Activated T-helper 2 cell treated with anti-CD3 and anti-CD28 coated beads, Interferon-gamma antibody, Interleukin-2, Interleukin-4, amounts not matched to agents 10 μg/mL and 5 μg/mL and 100 μg/mL, durations not matched to agents 14 hours and 24 hours and 36 hours (primary cell): ENCODE measurements at places on chromosomes 1 and 21.

DNA sequence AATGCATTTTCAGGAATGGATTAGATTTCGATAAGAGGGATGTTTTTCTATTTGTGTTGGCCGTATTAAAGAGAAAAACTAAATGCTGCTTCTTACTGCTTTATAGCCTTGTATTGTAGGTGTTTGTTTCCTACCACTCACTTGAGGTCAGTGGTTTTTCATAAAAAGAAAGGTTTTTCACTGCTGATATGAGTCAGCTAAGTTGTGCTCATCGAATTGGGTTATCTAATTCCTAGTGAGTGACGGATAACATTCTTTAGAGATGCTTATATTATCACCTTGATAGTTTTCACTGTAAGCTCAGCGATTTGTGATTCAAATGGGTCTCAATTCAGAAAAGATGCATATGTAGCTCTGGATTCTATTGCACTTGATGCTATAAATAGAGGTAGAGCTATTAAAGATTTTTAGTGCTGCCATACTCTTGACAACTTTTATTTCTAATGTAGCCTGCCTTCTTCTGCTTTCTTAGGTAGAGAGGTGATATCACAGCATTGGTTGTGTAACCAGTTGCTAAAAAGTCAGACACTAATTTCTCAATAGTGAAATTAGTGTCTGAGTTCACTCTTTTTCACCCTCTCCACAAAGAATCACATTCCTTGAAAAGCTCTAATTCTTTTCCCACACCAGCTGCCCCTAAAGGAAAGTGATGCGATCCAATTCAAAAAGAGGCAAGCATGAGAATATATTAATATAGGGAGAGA is 180.0 kb downstream of the RASAL2 start:
- H3K4me1 ChIP-seq, result peaks cover 13% of the 10 kb centered on the region
- no peak overlapping the region for H3K4me3 ChIP-seq
- H3K27me3 ChIP-seq, result no peaks in the 10 kb centered on the region
- DNase-seq, result no peak
- H3K36me3 ChIP-seq, result no peaks in the 10 kb centered on the region

GRCh38 chr1:65255656-65256050 is 53.7 kb upstream of the DNAJC6 start:
- peaks cover 39% of the 10 kb centered on the region for H3K27me3 ChIP-seq
- H3K27ac ChIP-seq, result no peak overlapping the region
- H3K4me3 ChIP-seq, result peak overlapping the region; percentile 23
- H3K4me1 ChIP-seq, result peaks cover 20% of the 10 kb centered on the region

DNA sequence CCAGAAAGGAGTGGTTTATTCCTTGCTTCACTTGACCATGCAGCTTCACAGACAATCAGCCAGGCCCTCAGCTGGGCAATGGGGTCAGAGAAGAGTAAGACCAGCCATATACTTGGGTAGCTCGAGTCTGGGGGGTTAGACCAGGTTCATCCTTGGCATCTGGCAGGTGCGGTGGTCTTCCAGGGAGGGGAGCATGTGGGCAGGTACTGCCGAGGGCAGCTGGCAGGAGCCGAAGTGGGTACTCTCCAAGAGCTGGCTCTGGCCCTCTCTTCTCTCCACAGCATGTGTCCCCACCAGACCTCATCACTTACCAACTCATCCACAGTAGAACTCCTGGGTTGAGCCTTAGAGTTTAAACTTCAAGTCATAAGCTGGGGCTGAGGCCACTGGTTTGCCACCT is 156.8 kb downstream of the FOXD2 start:
- no peaks in the 10 kb centered on the region for H3K36me3 ChIP-seq
- no peak overlapping the region for H3K27ac ChIP-seq
- H3K27me3 ChIP-seq, result peaks cover 17% of the 10 kb centered on the region
- H3K4me1 ChIP-seq, result no peaks in the 10 kb centered on the region

DNA sequence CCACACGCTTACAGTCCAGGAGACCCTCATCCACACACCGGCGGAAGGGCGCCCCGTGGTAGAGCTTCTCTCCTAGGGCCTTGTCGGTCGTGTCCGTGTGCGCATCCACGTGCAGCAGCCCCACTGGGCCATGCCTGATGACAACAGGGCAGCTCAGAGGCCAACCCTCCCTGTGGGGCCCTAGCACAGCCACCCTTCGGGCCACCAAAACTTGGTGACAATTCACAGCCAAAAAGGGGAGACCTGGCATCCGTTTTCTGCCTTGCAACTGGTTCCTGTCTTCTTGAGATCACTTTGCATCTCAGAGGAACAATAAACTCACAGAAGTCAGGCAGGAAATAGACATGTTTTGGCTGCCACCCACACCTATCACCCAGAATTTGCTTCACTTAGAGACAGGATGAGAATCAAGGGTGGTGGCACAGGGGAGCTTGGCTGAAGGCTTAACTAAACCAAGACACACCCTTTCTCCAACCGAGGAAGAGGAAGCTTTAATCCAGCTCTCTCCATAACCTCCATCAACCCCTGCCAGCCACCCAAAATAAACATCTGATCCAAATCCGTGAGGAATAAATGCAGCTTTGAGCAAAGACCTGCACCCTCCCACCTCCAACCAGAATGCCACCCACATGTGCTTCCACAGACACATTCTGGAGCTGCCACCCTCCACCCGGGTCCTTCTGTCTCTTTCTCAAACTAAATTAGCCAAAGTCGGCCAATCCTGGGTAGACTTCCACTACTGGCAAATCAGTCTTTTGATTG is 5.7 kb downstream of the AGMAT start:
- no peaks in the 10 kb centered on the region for H3K27me3 ChIP-seq
- H3K27ac ChIP-seq, result peak overlapping the region; percentile 93
- peak overlapping the region; percentile 56 for H3K4me3 ChIP-seq
- peaks cover 30% of the 10 kb centered on the region for H3K4me1 ChIP-seq
- peaks cover 46% of the 10 kb centered on the region for H3K36me3 ChIP-seq

DNA sequence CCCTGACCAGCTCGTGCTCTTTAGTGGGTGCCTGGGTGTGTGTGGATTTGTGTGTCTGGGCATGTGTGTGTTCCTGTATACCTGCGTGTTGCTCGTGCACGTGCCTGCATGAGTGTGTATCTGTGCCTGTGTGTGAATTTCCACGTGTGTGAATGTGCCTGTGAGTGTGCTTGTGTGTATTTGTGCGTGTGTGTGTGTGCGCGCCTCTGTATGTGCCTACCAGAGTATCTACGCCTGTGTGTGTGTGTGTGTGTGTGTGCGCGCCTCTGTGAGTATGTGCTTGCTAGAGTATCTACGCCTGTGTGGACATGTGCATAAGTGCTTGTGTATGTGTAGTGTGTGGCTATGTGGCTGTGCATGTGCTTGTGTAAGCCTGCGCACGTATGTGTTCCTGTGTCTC is 691 bp upstream of the SELENBP1 start:
- H3K36me3 ChIP-seq, result no peaks in the 10 kb centered on the region
- H3K4me1 ChIP-seq, result no peaks in the 10 kb centered on the region
- no peak overlapping the region for H3K4me3 ChIP-seq
- peaks cover 6% of the 10 kb centered on the region for H3K27me3 ChIP-seq
- no peak for DNase-seq

GRCh38 chr21:45583831-45584509 is 41.7 kb upstream of the SLC19A1 start:
- no peak overlapping the region for H3K4me3 ChIP-seq
- no peak for DNase-seq
- H3K27me3 ChIP-seq, result peaks cover 18% of the 10 kb centered on the region
- no peak overlapping the region for H3K27ac ChIP-seq
- no peaks in the 10 kb centered on the region for H3K36me3 ChIP-seq

DNA sequence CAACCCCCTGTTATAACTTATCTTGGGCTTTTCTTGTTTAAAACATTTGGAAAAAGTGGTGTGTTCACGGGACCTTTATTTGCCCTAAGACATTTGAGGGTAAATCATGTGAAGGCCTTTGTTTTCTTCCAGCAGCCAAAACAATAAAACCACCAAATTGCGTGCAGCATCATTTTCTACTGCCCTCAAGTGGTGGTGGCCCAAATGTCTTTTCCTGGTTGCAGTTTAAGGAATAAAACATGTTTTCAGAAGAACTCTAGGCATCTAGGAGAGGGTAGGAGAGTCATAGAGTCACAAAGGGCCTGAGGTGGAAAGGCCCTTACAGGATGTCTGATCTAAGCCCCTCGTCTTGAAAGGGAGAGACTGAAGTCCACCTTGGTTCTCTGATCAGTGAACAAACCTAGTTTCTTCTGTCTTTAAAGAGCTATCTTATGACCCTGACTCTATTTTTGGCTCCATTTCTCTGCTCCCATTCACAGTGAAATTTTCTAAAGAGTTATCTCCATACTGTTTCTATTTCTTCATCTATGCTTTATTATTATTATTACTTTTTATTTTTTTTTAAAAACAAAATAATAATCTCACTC is 16.0 kb upstream of the EPS15 start:
- H3K4me1 ChIP-seq, result peaks cover 20% of the 10 kb centered on the region
- DNase-seq, result no peak

- peaks cover 38% of the 10 kb centered on the region for H3K4me1 ChIP-seq
- no peak overlapping the region for H3K27ac ChIP-seq
- peaks cover 14% of the 10 kb centered on the region for H3K27me3 ChIP-seq
Observed at GRCh38 chr1:116131170-116131569, 20.0 kb downstream of the MAB21L3 start.

DNA sequence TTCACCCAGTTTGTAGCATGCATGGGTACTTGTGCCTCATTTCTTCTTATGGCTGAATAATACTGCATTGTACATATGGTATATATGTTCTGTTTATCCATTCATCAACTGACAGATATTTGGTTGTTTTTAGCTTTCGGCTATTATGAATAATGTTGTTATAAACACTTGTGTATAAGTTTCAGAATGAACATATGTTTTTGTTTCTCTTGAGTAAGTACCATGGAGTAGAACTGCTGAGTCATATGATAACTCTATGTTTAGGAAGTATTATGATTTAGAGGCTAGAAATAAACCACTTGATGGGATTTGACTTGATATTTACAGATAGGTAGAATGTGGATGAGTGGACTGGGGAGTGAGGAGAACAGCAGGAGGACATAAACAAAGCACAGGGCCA is 48.6 kb downstream of the WNT2B start:
- no peak overlapping the region for H3K27ac ChIP-seq
- DNase-seq, result no peak
- peaks cover 4% of the 10 kb centered on the region for H3K4me1 ChIP-seq
- no peak overlapping the region for H3K4me3 ChIP-seq

DNA sequence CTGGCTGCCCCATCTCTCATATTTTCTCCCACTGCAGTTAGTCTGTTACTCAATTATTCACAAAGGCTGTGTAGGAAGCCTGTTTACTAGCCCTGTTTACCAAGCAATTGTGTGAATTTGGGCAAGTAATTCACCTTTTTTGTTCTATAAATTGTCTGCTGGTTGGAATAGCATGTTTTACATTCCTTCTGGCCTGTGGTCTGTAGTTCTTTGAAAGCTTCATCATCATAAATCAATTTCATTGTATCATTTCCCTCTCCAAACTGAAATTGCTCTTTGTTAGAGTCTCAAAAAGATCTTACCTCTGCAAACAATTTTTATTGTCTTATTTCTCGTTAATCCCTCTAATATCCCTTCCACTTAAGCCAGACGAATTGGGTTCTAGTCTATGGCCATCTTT is 1059.5 kb upstream of the ADGRL4 start:
- no peaks in the 10 kb centered on the region for H3K4me1 ChIP-seq
- H3K27ac ChIP-seq, result no peak overlapping the region
- DNase-seq, result no peak
- no peaks in the 10 kb centered on the region for H3K27me3 ChIP-seq
- no peak overlapping the region for H3K4me3 ChIP-seq
- H3K36me3 ChIP-seq, result no peaks in the 10 kb centered on the region

DNA sequence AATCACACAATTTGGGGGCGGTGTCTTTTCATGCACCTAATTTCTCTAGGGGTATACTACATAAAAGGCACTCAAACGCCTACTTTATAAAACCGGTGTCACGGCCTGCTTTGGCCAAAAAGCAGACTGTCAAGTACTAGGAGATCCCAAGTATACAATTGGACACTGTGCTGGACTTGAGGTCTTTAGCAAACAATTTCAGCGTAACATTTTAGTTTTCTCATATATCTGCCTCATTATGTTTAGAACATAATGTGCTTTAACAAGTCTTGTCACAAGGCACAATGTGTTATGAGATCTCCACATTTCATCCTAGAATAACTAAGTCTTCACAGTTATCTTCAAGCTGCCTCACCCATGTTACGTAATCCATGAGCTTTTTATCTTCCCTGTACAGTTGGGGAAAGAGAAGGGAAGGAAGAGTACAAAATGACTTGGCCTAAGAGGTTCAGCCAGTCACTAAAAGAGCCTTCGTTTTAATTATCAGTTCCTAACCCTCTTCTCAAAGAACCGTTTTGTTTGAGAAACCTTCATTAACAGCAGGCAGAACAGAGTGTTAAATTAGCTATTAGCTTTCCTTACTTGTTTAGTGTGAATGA is 1.7 kb downstream of the SSX2IP start:
- H3K4me1 ChIP-seq, result peaks cover 43% of the 10 kb centered on the region
- H3K27ac ChIP-seq, result no peak overlapping the region
- peaks cover 3% of the 10 kb centered on the region for H3K36me3 ChIP-seq
- H3K4me3 ChIP-seq, result peak overlapping the region; percentile 65
- no peaks in the 10 kb centered on the region for H3K27me3 ChIP-seq
- DNase-seq, result no peak

- no peak overlapping the region for H3K27ac ChIP-seq
- H3K4me3 ChIP-seq, result no peak overlapping the region
- peaks cover 9% of the 10 kb centered on the region for H3K27me3 ChIP-seq
- DNase-seq, result no peak
- no peaks in the 10 kb centered on the region for H3K36me3 ChIP-seq
- no peaks in the 10 kb centered on the region for H3K4me1 ChIP-seq
Observed at GRCh38 chr1:11703357-11704193, 12.1 kb downstream of the DRAXIN start.

- no peaks in the 10 kb centered on the region for H3K27me3 ChIP-seq
- H3K27ac ChIP-seq, result no peak overlapping the region
- no peak overlapping the region for H3K4me3 ChIP-seq
- H3K36me3 ChIP-seq, result no peaks in the 10 kb centered on the region
- H3K4me1 ChIP-seq, result peaks cover 18% of the 10 kb centered on the region
- DNase-seq, result no peak
Observed at GRCh38 chr1:234823191-234824176, 213.5 kb upstream of the IRF2BP2 start.

- no peaks in the 10 kb centered on the region for H3K27me3 ChIP-seq
- H3K4me1 ChIP-seq, result no peaks in the 10 kb centered on the region
- no peak for DNase-seq
- no peak overlapping the region for H3K27ac ChIP-seq
Observed at GRCh38 chr1:217275655-217276398, 355.1 kb downstream of the GPATCH2 start.

DNA sequence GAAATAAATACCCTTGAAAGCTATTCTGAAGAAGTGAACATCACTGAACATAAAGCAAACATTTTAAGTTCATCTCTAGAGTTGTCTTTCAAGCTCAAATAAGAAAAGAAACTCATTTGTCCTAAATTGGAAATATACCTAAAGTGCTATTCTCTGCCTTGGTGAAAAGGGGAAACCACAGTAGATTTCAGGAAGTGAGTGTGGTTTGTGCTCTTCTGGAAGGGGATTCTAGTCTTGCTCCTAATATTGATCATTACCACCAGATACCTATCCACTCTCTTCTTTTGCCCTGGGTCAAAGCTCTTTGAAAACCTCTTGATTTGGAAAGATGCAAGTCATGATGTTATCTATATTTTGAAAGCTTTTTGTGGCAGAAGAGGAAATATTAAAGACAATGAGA is 798.1 kb downstream of the ADGRL2 start:
- no peak for DNase-seq
- no peaks in the 10 kb centered on the region for H3K36me3 ChIP-seq
- H3K27me3 ChIP-seq, result no peaks in the 10 kb centered on the region
- H3K4me3 ChIP-seq, result no peak overlapping the region

GRCh38 chr1:21344750-21345443 is 54.6 kb upstream of the ECE1 start:
- DNase-seq, result no peak
- peaks cover 18% of the 10 kb centered on the region for H3K36me3 ChIP-seq
- H3K27me3 ChIP-seq, result peaks cover under 1% of the 10 kb centered on the region

GRCh38 chr1:6108937-6109614 is 63.4 kb downstream of the KCNAB2 start:
- peaks cover 2% of the 10 kb centered on the region for H3K27me3 ChIP-seq
- DNase-seq, result peak; percentile 30
- no peaks in the 10 kb centered on the region for H3K36me3 ChIP-seq
- H3K4me3 ChIP-seq, result no peak overlapping the region
